ENCODE measurements at places on chromosomes 7 and 10. TPM values are rescaled to one million over a fixed set of nuclear protein-coding genes. Genes with fewer than 3 reads are reported as not detected.

The AOAH gene
- 3.7 TPM for total RNA-seq

The EBF3 gene
- total RNA-seq = 33.6 TPM

The CTNNA3 gene
- total RNA-seq = 18.8 TPM

The IL2RA gene
- not detected for total RNA-seq

The OR2A14 gene
- not detected for total RNA-seq

The ANKRD61 gene
- 0.22 TPM for total RNA-seq

The SSC4D gene
- 0.84 TPM for total RNA-seq

The ICA1 gene
- 4.7 TPM for total RNA-seq

The NEUROD6 gene
- total RNA-seq = 0.04 TPM

The LRIT1 gene
- total RNA-seq = not detected

The CXCL12 gene
- 126 TPM for total RNA-seq

The C10orf62 gene
- not detected for total RNA-seq

The AZGP1 gene
- 0.75 TPM for total RNA-seq

The ZYX gene
- 41.4 TPM for total RNA-seq

The PSTK gene
- total RNA-seq = 4.0 TPM
